Right lobe of liver (tissue), 6 donors: ENCODE measurements at places on chromosomes 5 and 9. TPM values are rescaled to one million over a fixed set of nuclear protein-coding genes. Genes with fewer than 3 reads are reported as not detected.
A peak's percentile ranks its signal among the peaks of the same experiment; 100 is the strongest.

IL5 gene
- not detected for total RNA-seq

DNA sequence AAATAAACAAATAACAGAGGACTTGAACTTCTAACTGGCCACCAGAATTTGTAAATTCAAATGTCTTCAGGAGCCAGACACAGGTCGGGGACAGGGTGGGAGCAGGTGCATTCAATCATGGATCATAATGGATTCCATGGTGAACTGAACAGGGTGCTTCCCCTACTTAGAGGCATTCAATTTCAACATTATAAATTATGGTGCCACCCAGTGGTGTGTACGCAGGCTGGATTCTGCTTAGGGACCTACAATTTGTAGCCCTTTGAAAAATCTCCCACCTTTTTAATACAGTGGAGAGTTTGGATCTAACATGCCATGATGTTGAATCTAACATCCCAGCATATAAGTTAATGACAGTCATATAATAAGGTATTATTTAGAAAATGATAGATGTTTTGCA, 22.3 kb downstream of the KLF9 start:
- DNase-seq, result no peak

DNA sequence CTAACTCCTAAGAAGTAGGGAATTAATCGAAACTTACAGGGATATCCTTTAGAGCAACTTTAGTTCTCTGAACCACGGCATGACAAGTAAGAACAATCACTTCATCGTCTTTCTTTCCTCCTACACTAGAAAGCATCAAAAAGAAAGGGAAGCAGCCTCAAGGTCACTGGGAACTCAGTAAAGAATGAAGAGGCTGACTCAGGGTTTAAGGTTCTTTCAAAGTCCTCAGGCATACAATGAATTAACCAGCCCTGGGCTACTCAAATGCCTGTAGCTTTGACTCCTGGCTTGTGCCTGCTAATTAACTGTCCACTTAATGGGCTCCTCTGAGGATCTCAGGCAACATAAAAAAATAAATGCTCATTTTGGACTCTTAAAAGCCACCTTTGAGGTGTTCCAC, 102.0 kb downstream of the TRIM32 start:
- no peak for DNase-seq

DNA sequence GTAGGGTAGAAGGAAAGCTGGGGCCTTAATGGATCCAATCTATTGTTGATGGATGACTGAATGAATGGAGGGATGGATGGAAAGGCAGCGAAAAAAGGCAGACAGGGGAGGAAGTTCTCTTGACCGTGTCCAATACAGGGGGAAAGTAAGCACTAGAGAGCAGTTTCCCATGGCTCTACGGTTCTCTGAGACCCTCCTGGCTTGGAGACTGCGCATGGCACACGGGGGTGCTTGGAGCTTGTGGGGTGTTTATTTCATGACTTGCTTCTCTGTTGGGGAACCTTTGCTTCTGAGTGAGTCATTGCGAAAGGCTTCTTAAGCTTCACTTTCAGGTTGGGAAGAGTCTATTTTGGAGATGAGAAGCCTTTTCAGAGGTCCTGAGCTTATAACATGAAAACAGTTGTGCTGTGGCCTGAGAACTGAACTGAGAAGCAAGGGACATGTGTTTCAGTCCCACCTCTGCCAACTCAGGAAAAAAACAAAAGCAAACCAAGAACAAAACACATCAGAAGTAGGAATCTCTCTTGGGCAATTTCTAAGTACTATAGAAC, 12.8 kb upstream of the TEX48 start:
- DNase-seq, result no peak

DNA sequence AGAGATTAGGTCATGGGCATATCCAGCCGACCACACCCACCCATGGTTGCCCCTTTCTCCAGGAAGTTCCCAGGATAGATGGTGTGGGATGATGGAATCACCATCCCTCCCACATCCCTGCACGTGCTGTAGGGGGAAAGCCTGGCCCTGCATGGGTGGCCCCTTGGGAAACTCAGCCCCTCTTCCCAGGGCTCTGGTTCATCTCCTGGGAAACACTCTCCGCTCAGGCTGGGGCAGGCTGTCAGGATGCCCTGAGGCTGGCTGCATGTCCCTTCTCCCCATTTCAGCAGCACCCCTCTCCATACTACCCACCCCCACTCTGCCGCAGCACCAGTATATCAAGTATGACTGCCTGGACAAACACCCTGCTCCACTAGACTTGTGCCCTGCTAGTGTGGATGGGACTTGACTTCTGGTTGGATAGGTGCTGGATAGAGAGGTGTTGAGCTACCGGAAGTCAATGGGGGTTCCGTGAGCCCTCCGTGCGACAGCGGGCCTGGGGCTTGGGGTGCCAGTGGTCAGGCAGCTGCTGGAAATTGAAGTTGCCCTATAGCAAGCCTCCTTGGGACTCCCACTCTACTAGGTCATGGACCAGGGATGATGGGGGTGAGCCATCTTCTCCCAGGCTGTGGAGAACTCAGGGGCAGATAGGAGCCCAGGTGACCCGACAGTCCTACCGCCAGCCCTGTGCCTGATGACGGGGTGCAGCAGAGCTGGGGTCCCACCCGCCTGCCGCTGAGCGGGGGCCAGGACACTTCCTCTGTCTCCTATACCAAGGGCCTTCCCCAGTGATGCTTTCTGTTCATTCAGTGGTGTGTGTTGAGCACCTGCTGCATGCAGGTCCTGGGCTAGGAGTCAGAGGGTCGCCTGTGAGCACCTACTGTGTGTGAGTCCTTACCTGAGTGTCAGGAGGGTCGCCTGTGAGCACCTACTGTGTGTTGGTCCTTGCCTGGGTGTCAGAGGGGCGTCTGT, 69.4 kb upstream of the COL5A1 start:
- peak; percentile 31 for DNase-seq
